ENCODE measurements at places on chromosomes 5 and 9.

DNA sequence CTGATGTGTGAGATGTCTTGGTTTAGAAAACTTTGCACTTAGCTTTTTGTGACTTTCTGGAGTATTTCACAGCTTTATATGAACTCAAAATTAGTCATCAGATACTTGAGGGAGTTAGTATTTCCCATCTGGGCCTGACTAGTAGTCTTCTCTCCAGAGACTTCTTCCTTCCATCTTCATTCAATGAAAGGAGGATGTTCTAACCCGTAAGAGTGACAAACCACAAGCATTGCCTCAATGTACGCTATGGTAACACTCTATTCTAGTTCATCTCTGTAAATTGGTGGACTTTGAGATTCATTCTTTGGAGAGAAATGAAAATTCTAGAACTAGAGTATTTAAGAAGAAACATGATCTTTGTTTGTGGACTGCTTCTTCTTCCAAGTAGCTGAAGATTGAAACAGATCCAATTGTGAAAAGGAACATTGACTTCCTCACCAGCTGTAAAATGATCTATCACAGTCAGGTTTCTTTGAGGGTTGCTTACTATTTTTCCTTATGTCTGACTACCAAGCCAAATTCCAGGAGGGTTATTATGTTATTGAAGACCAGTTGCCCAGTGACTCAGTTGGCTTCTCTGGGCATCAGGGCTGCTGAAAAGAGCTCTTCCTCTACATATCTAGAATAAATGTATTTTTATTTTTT, 157.6 kb downstream of the SLC12A2 start:
- no peak for DNase-seq

DNA sequence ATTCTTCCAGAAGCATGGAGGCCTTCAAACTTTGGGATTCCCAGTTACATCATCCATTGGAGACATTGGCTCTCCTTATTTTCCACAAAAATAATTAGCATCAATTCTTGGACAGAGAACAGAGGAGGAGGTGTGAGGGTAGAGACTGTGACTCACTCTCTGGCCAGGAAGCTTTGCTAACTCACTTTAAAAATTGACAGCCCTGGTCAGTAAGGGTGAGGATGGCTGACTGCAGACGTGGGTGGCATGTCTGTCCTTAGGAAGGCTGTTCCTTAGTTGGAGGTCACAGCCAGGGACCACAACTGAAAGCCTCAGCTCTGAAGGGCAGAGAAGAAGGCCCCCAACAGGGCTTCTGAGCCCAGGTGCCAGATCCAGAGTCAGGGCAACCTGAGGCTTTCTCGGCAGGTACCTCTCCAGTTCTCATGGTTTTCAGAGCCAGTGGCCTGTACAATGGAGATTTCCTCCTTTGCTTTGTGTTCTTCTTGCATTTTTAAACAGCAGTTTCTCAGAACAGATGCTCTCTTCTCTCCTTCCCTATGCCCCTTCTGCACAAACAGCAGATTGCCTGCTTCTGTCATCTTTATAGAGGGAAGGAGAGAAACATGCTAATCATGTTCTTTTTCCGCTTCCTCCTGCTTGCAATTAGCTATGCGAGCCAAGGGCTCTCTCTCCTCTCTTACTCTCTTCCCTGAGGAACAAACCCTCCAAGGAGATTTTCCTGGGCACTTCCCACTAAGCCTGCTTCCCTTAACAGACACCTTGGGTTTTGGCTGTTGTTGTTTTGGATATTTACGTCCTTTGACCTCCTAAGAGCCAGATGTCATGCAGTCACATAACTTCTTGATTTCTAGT, 92.5 kb upstream of the ZNF366 start:
- DNase-seq = no peak

GRCh38 chr5:172114875-172115422, 73.1 kb downstream of the STK10 start:
- DNase-seq = no peak

DNA sequence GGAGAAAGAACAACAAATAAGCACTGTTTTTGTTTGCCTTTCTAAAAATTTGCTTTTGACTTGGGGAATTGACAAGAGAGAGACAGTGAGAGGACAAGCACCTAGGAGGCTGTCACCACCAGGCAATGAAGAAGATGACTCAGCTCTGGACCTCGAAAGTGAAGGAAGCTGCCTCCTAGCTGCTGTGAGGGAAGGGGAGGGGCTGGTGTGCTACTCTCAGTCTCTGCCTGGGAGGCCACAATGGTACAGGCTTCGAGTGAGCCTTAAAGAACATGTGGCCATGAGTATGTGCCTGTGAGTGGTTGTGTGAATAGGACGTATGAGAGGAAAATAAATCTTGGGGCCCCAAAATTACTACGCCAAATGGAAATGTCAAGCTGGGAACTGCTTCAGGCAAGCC, 7.1 kb upstream of the PLK2 start:
- DNase-seq = no peak

GRCh38 chr5:153118018-153118417, 372.5 kb upstream of the GRIA1 start:
- no peak for DNase-seq

DNA sequence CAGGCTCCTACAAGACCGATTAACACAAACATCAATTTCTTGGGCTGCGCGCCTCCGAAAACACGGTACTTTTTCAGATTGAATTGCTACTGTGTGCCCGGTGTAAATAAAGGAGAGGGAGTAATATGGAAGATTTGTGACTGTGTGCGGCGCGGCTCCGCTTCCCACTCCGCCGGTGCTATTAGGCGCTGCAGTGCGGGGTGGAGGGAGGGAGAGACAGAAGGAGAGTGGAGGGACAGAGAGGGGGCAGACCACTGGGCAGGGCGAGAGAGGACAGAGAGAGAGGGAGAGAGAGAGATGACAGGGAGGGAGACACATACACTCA, 24.7 kb upstream of the RNU6ATAC start:
- DNase-seq = no peak

GRCh38 chr9:23821375-23822181, 4.5 kb downstream of the ELAVL2 start:
- DNase-seq = no peak

Measured in pulmonary artery endothelial cell (primary cell).